Iris pigment epithelial cell (primary cell): ENCODE measurements at places on chromosomes 11 and 22.

DNA sequence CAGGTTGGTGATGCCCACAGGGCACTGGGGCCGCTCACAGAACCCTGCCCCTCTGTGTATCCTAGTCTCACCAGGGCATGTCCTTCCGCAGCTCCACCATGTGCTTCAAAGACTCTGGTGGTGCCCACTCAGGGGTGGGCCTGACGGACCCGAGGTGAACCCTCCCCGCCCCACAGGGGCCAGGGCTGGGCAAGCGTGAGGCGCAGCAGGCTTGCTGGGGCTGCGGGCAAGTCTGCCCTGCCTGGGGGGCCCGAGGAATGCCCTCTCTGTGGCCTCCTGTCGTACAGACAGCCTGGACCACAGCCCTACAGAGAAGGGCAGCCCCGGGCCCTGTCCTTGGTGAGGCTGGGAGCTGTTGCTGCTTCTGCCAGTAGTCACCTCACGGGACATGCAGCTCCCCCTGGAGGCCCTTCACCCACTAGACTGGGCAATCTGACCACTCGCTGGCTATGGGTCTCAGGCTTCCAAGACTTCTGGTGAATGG is 40.2 kb downstream of the TBX1 start:
- peak; percentile 47 for DNase-seq

GRCh38 chr11:10456519-10456918 is 1.5 kb downstream of the AMPD3 start:
- peak; percentile 13 for DNase-seq

- no peak for DNase-seq
These were observed 19.6 kb upstream of the MOGAT2 start for GRCh38 chr11:75697906-75698581.

DNA sequence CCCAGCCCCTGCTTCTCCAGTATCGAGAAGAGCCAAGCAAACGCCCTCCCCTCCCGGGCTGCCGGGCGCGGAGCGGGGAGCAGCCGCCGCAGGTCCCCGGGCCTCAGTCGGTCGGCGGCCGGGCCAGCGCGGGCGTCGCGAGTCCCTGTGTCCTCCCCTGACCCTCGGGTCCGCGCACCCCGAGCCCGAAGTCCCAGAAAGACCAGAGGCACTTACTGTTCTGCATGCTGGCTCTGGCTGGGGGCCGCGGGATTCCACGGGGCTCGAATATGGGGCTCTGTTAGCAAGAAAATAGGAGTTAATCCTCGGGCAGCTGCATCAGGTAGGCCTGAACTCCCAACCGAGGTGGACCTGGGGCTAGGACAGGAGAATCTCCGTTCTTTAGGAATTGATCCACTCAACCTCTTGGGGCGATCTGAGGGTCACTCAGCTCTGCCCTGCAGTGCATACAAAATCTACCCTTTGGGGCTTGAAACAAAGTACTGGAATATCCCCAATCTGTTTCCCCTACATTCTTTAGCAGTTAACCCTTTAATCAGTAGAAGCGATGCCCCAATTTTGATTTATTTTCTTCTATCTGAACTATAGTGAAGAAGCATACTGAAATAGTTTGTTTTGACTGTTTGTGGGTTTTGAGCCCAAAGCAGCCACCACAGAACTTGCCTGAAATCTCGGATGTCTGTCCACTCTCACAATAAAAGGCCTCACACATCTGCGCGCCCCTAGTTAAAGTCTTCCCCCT is 4.8 kb downstream of the PAX6 start:
- no peak for DNase-seq

- no peak for DNase-seq
These were observed 3.5 kb upstream of the CD5 start for GRCh38 chr11:61098778-61099177.

- peak; percentile 88 for DNase-seq
These were observed 52.2 kb upstream of the CEP126 start for GRCh38 chr11:101862391-101863233.

GRCh38 chr11:68377389-68377795 is 65.0 kb downstream of the LRP5 start:
- no peak for DNase-seq

GRCh38 chr11:108228251-108228650 is 5.4 kb downstream of the ATM start:
- DNase-seq, result no peak

DNA sequence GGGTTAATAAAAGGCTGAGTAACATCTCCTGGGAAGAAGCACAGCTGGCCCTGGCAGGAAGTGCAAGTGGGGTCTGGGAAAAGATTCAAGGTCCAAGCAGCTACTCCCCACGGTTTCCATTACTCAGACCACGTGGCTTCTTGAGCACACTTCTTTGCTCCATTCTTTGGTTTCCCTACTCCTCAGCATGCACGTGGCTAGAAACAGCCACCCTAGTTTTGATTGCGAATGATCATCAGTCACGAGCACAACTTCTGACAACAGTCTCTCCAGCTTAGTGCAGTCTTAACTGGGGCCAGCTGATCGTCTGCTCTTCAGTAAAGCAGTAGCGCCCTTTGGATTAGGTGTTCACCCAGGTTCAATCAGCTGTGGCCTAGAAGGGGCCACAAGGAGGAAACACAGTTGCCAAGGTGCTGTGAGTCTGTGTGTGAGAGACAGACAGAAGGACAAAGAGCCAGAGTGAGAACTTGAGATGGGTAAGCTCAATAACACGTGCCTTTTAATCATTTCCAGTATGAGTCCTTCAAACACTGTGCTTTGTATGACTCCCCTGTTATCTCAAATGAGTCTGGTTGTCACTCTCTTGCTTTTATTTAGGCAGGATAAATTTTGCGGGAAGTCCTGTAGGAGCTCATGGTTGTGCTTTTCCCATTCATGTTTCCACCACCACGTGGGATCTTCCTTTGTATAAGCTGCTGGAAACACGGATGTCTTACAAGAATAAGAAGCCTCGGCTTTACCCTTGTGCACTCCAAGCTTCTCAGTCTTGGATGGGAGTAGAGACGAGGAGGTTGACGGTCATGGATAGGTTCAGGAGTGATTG is 901 bp upstream of the PARVA start:
- peak; percentile 70 for DNase-seq

- no peak for DNase-seq
These were observed 63.8 kb downstream of the IGLL1 start for GRCh38 chr22:23516304-23516703.

DNA sequence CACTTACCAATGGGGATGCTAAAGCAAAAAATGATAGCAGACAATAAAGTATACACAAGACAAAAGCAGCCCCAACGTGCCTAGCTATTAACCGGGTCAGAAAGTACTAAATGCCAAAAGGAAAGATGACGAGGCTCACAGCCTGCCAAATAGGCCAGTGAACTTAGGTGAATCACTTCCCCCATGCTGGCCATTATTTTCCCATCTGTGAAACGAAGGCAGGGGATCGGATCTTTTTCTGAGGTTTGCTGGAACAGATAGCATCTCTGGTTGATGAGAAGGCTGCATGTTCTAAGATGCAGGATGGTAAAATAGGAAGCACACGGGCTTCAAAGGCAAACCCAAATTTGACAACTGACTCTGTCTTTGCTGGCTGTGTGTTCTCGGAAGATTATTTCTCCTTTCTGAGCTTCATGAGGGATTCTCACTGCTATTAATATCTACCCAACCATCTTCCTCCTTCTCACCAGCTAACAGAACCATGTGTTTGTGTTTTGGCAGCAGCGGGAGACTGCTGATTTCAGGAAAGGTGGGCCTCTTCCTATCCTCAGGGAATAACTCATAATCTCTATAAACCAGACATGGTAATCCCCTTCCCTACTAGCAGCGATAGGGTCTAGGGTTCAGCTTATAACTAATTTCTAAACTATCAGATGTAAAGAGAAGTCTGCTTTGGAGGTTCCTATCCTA is 390.7 kb downstream of the LARGE1 start:
- DNase-seq, result no peak

DNA sequence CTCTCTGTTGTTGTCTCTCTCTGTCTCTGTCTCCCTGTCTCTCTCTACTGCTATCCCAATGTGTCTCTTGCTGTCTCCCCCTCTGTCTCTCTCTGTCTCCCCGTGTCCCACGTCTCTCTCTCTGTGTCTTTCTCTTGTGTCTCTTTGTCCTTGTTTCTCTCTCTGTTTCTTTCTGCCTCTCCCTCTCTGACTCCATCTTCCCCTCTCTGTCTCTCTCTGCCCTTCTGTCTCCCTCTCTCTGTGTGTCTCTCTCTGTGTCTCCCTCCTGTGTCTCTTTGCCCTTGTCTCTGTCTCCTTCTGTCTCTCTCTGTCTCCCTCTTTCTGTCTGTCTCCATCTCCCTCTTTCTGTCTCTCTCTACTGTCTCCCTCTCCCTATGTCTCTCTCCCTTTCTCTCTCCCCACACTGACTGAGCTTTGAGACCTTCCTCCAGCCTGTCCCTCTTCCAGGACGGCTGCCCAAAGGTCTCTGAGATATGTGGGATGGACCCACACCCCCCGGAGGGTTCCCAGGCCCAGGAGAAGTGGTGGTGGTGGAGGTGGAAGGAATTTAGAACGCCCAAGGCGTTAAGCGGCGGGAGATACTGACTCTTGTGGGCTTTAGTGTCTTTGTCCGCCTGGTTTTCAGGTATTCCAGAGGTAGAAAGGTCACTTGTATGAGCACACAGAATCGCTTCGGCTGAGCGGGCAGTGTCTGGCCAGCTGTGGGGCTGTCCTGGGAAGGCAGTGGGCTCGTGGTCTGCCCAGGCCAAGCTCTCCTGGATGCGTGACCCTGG is 65.5 kb upstream of the CCND1 start:
- DNase-seq, result no peak

GRCh38 chr11:64223001-64223651 is 2.9 kb downstream of the TRPT1 start:
- no peak for DNase-seq

GRCh38 chr11:59259867-59260475 is 47.2 kb upstream of the MPEG1 start:
- DNase-seq, result no peak

DNA sequence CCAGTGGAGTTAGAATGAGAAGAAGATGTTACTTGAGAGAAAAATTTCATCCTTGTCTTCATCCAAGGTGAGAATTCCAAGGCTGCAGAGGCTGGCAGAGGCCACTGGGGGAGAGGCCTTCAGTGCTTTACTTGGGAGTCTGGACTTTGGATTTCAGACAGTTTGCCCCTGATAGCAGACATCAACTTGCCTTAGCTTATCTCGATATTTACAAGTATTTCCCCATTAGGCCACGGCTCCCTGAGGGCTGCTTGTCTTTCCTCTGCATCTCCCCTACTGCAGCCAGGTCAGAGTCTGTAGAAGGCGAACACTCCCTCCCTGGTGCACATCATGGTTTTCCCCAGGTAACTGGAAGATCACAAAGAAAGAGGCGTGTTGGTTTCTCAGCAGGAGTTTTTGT is 29.9 kb upstream of the BSX start:
- DNase-seq, result no peak

DNA sequence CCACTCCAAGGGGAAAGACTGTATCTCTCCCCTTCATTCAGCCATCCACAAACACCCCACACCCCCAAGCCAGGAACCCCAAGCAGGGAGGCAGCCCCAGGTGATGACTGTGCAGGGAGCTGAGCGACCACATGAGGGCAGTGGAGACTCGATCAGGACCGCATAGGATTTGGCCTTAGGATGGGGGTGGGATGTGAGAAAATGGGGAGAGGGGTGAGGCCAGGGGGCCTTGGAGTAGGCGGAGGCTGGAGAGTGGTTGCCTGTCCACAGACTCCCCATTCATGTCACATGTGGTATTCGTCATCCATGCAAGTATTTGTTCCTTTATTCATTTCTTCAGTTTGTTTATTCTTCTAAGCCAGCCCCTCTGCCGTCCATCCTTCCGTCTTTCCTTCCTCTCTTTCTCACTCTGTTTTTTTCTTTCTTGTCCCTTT is 2.7 kb upstream of the RHOD start:
- DNase-seq, result peak; percentile 65

- peak; percentile 55 for DNase-seq
These were observed 133.0 kb downstream of the PLEKHA7 start for GRCh38 chr11:16881074-16881709.

DNA sequence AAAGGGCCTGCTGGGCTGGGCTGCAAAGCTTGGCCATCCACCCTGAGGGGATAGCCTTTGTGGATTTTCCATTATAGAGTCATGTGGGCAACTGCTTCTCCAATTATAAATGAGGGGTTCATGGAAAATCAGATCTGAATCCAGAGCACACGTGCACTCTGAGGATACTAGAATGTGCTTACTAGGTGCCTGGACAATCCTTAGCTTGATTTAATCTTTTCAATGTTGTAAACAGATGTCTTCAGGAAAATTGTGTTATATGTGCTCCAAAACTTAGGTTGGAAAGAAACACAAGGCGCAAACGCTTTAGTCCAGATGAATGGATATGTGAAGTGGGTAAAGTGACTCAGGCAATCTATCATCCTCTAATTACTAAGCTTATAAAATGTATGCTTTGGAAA is 92.0 kb downstream of the SLC17A6 start:
- no peak for DNase-seq
